Activated naive CD4-positive, alpha-beta T cell (primary cell): ENCODE measurements at places on chromosomes 1 and 21.

GRCh38 chr1:58109646-58110200 lies 436.8 kb downstream of the OMA1 start:
- no peak for DNase-seq

GRCh38 chr1:84344286-84344685 lies 42.8 kb downstream of the SAMD13 start:
- no peak for DNase-seq

GRCh38 chr1:213549982-213550381 lies 437.8 kb upstream of the PROX1 start:
- no peak for DNase-seq

DNA sequence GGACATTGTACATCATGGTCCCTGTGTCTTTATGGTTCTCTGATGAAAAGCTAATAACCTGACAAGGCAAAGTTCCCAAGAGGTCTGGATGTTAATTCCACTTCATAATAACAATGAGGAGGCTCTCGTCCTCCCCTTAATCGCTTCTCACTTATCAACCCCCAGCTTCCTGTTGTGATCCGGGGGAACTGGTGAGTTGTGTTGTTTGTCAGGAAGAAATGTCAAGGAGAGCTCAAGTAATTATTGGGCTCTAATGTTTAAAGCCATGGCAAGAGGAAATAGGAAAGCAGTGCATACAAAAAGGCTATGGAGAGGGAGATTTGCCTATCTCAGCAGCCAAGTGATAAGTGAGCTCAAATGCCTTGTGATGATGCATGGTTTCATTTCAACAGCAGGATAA lies 42.8 kb upstream of the RASAL2 start:
- DNase-seq = no peak

- no peak for DNase-seq
Observed at GRCh38 chr1:158972841-158973240, 36.9 kb upstream of the IFI16 start.

- DNase-seq = no peak
Observed at GRCh38 chr1:113811156-113811887, 954 bp downstream of the RSBN1 start.

GRCh38 chr21:31580866-31581276 lies 78.6 kb upstream of the SOD1 start:
- peak; percentile 58 for DNase-seq

DNA sequence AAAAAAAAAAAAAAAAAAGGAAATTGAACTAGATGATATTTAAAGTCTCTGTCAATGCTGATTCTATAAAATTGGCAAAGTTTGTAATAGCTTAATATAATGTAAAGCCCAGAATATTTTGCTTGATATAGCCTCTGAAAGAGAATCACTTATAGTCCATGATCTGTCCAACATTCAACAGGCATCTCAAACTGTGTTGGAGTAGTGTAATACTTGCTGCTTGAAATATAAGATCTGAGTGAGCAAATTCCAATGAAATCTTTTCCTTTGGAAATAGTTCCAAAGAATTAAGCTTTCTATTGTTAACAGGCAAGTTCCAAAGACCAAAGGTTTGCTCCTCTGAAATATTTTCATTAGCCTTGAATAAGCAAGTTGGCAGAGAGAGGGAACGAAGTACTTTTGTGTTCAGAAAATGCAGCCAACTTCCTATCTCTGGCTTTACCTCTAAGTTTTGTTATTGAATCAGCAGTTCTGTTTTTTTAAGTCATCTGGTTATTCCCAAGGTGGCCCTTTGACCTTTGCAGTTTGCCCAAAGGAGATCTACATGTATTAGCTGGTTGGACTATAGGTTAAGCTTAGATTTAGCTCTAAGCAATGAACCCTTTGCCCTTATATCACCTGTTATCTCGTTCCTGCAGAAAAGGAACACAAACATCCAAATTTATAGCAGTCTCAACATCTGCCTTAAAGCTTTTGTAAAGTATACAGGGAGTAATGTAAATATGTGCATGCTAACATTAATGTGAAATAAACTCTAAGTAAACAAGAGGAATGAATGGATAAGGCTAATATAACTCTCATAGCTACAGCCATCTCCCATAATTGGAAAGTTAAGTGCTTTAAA lies 24.4 kb upstream of the CEP350 start:
- DNase-seq = no peak

- no peak for DNase-seq
Observed at GRCh38 chr1:59043796-59044195, 253.1 kb upstream of the FGGY start.

DNA sequence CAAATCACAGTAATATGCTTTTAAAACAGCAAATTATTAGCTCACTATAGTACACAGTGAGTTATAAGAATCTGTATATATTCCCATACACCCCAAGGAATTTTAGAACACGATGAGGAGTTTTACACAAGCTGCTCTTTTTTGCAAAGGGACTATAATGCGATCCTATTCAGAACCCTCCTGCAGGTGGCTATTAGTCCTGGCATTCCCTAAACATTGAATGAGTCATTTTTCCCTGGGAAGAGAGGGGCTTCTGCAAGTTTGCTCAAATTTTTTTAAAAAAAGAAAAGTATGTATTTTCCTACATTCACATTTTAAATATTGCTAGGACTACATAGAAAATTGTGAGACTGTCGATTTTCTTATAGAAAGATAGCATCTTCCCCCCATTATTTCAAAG lies 106.3 kb downstream of the COL11A1 start:
- DNase-seq = no peak

- no peak for DNase-seq
Observed at GRCh38 chr1:99886841-99887240, 36.7 kb downstream of the AGL start.

DNA sequence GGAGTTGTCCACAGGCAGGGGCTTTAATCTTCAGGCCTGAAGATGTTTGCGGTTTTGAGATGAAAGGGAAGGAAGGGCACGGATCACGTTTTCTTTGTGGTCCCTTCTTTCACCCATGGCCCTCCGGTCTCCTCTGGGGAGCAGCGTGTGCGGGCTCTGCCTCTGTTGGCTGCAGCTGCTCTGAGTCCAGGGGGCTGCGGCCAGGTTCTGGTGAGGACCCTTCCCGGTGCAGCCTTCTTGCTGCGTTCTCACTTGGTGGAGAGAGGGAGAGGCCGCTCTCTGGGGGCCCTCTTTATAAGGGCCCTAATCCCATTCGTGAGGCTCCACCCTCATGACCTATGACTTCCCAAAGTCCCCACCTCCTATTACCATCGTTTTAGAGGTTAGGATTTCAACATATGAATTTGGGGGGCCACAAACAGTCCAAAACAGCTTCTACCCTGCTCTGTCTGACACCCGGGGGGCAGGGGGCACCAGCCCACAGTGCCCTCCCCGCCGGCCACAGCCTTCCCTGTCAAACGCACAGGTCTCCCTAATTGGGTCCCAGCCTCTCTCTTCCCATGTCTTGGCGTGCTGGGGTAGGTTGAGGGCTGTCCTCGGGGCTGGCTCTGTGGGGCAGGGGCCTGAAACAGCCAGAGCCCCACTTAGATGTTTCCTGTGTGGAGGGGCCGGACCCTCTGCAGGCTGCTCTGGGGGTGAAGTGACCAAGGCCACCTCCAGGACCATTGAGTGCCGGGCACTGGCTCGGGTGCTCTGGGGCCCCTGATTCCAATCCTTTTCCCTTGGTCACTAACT lies 100.1 kb upstream of the C1orf174 start:
- DNase-seq = no peak
